ENCODE measurements at places on chromosomes 12 and 14. TPM values are rescaled to one million over a fixed set of nuclear protein-coding genes. Genes with fewer than 3 reads are reported as not detected.

The HECTD1 gene
- 163 TPM for total RNA-seq

The SERPINA12 gene
- not detected for total RNA-seq

The SIRT4 gene
- total RNA-seq: 4.0 TPM

The PIWIL1 gene
- total RNA-seq: not detected

The LRRIQ1 gene
- total RNA-seq: not detected

The MGP gene
- not detected for total RNA-seq

DNA sequence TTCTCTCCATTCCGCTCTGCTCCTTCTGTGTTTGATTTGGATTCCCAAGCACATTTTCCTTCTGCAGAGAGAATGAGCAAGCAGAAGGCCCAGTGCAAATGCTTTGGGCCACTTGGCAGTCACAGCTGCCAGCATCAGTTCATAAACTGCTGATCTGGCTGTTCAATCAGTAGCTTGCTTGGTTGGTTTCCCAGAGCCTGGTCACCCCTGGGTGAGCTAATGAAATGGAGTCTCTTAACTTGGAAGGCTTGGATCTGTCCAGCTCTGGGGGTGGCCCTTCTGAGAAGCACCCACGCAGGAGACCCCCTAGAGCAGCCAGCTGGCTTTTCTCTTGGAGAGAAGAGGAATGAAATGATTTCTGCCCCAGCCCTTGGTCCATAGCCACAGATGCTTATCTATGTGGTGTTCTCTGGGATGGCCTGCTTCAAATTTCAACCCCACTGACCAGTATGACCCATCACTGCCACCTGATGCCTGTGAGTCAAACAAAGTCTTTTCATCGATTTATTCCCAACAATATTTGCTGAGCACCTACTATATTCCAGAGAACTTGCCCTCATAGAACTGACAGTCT is 30.3 kb downstream of the FAIM2 start:
- no peaks in the 10 kb centered on the region for H3K27me3 ChIP-seq
- no peaks in the 10 kb centered on the region for H3K36me3 ChIP-seq
- no peak overlapping the region for H3K4me3 ChIP-seq
- no peaks in the 10 kb centered on the region for H3K4me1 ChIP-seq

GRCh38 chr12:128977441-128977840 is 124.2 kb downstream of the GLT1D1 start:
- DNase-seq: no peak
- H3K4me1 ChIP-seq: no peaks in the 10 kb centered on the region
- no peak overlapping the region for H3K4me3 ChIP-seq
- H3K36me3 ChIP-seq: no peaks in the 10 kb centered on the region
- no peak overlapping the region for H3K27ac ChIP-seq
- H3K27me3 ChIP-seq: no peaks in the 10 kb centered on the region

DNA sequence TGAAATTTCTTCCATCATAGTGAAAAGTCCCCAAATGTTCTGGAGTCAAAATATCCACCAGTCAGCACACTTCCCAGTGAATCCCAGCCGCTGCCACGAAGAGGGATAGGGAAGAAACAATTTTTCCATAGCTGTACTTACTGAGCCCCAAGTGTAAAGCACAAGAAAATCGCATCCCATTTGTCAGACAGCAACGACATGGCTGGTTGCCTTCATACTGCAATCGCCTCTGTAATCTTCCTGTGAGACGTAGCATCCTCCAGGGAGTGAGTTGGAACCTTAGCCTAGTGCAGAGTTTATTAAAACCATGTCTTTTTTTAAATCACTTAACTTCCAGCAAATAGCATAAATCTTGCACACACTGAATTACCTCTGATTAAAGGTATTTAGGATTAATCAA is 56.8 kb downstream of the GNG2 start:
- peaks cover 5% of the 10 kb centered on the region for H3K4me1 ChIP-seq
- no peak overlapping the region for H3K4me3 ChIP-seq
- no peak for DNase-seq
- no peaks in the 10 kb centered on the region for H3K36me3 ChIP-seq

DNA sequence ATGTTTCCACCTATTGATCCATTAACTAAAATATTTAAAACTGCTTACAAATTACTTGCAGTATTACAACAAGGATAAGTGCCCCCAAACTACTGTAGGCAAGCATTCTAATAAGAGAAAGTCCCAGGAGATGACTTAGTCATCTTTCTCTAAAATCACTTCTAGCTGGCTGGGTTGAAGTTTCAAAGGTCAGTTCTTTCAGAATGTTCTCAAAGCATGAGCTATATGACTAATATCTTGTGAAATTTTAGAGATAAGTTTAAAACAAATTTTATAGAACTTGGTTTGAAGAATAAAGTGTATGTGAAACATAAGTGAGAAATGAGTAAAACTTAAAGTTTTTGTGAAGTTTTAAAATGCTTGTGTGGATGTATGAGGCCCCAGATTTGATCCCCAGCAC is 24.3 kb upstream of the OR6J1 start:
- no peaks in the 10 kb centered on the region for H3K36me3 ChIP-seq
- H3K4me1 ChIP-seq: no peaks in the 10 kb centered on the region
- H3K27me3 ChIP-seq: no peaks in the 10 kb centered on the region
- no peak overlapping the region for H3K27ac ChIP-seq
- no peak overlapping the region for H3K4me3 ChIP-seq
- DNase-seq: no peak

DNA sequence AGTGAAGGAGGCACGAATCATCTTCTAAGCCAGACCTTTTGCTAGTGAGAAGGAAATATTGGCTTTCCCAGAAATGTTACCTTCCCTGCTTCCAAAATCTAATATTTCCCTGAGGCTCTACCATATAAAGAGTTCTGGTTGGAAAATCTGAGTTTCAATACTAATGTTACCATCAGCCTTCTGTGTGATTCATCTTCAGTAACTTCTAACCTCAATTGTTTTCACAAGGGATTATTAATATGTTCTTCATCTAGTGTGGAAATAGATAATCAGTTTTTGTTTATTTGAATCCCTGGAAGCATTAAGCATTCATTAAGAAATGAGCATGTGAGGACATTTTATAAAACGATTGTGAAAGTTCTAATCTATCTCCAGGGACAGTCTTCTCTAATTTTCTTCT is 720.9 kb downstream of the AACS start:
- H3K4me1 ChIP-seq: no peaks in the 10 kb centered on the region
- H3K4me3 ChIP-seq: no peak overlapping the region
- no peak for DNase-seq
- no peaks in the 10 kb centered on the region for H3K27me3 ChIP-seq
- H3K27ac ChIP-seq: no peak overlapping the region

DNA sequence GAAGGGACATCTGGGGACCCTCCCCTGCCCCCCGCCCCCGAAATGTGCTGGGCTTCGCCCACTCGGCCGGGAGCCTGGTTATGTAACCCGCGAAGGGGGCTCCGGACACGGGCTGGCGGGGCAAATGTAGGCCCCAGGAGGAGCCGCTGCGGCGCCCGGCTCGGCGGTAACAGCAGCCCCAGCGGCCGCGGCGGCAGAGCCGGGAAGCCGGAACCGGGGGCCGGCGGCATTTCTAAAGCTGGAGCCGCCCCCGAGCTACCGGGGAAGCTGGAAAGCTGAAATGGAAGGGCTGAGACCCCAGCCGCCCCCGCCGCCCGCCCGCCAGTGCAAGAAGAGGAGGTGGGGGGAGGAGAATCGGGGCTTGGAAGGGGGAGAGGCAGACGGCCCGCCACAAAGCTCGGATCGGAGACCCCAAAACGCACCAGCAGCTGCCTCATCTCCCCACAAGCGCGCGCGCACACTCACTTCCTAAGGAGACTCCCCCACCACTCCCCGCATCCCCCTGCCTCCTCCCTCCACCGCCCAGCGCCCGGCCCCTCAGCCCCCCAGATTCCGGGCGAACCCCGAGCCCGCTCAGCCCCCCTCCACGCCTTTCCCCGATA is 1.5 kb downstream of the KDM2B start:
- H3K4me1 ChIP-seq: peaks cover 28% of the 10 kb centered on the region
- DNase-seq: no peak

DNA sequence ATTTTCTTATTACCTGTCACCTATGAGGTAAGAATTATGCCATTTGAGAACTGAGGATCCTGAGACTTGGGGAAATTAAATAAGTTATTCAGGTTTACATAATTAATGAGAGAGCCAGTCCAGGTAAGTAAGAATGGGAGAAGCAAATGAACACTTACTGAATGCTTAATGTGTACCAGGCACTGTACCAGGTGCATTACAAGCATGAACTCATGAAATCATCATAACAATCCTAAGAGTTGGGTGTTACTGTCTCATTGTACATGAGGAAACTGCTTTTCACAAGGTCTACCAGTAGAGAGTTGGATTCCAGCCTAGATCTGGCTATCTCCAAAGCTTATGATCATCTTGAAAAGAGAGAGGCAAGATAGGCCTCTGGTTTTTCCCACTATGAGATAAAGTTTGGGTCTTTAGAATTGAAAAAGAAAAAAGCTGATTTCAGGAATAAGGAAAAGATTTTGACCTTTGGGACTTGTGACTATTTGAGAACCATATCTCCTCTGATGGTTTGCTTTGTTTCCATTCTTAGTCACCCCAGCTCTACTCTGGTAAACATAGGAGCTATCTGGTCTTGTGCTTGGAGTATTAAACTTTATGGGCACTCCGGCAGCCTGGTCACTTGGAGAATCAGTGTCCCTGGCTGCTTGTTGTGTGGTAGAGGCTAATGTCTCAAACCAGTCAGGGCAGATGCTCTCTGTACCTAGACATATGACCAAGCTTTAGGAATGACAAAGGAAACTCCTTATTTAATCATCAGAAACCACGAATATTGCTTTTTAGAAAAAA is 48.0 kb downstream of the PTHLH start:
- no peaks in the 10 kb centered on the region for H3K36me3 ChIP-seq
- no peak overlapping the region for H3K27ac ChIP-seq
- no peaks in the 10 kb centered on the region for H3K4me1 ChIP-seq
- H3K27me3 ChIP-seq: no peaks in the 10 kb centered on the region

DNA sequence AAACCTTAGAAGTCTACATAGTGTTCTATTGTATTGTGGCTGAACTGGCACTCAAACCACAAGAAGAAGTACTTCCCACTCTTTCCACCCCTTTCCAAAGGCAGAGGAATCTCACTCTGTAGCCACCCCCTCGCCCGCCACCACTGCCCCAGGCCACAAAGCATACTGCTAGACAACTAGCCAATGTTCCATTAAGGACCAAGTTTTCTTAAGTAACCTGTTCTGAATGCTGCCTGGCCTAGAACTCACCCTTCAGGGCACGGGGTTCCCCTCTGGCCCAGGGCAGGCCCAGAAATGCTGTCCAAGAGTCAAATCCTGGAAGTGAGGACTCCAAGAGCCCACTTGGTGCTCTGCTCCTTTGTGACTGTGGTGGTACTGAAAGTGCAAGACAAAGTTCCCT is 15.7 kb upstream of the PTPRO start:
- no peak overlapping the region for H3K27ac ChIP-seq
- DNase-seq: no peak
- no peaks in the 10 kb centered on the region for H3K4me1 ChIP-seq
- no peaks in the 10 kb centered on the region for H3K36me3 ChIP-seq
- no peak overlapping the region for H3K4me3 ChIP-seq
- H3K27me3 ChIP-seq: no peaks in the 10 kb centered on the region

GRCh38 chr12:39824505-39825212 is 205.1 kb upstream of the ABCD2 start:
- no peaks in the 10 kb centered on the region for H3K4me1 ChIP-seq
- no peaks in the 10 kb centered on the region for H3K36me3 ChIP-seq
- no peak overlapping the region for H3K27ac ChIP-seq
- no peak overlapping the region for H3K4me3 ChIP-seq
- no peaks in the 10 kb centered on the region for H3K27me3 ChIP-seq
- no peak for DNase-seq

DNA sequence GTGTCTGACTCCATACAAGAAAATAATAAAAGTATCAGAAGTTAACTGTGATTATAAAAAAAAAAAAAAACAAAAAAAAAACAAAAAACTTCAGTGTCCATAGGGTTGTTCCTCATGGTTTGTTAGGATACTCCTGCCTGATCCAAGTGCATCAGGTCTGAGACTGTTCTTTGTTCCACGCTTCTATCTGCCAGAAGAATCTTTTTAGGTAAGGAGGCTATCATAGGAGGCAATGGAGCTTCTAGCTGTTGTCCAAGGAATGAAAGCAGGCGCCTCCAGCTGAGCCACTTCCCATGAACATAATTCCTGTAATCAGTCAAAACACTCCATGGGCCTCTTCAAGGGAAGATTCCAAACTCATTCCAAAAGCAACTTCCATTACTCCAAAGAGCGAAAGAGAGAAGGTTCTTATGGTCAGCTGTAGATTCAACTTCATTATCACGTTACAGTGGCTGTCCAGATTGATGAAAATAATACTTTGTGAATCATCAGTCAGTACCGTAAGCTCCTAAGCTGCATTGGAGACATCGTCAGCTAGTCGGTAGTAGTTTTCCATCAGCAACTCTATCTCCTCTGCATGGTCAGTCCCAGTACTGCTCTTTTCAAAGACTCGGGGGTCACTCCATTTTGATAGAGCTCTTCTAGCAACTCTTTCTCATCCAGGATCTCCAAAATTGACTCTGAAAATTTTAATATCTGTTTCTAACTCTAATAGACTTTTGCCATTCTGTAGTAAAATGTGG is 9.7 kb downstream of the TBC1D15 start:
- no peaks in the 10 kb centered on the region for H3K36me3 ChIP-seq

- H3K4me1 ChIP-seq: peaks cover 21% of the 10 kb centered on the region
- no peak for DNase-seq
- no peak overlapping the region for H3K27ac ChIP-seq
- peaks cover 37% of the 10 kb centered on the region for H3K27me3 ChIP-seq
- H3K4me3 ChIP-seq: no peak overlapping the region
- H3K36me3 ChIP-seq: no peaks in the 10 kb centered on the region
These were observed 4.0 kb upstream of the HOTAIR start for GRCh38 chr12:53978477-53979356.

DNA sequence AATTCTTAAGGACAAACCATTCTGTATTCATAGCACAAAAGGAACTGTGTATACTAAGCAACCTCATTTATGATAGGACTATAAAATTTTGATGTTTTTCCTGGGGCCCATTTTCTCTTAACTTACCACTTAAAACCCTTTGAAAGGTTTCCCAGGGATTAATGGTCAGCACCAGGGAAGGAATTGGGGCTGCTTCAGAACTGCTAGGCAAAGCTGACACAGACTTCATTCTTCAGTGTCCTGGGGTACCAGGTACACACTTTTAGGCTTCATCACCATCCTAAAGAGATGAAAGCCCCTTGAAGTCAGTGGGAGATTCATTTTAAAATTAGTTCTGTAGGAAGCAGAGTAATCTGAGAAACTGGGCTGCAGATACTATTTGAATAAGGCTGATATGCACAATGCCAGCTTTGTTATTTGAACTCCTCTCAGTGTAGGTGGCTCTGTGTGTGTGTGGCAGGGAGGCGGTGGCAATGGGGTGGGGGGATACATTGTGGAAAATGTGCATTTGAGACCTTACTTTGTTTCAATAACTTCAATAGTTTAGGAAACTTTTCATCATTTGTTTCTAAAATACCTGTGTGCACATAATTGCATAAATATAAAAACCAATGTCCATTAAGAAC is 329.3 kb upstream of the DCN start:
- H3K27ac ChIP-seq: no peak overlapping the region
- no peaks in the 10 kb centered on the region for H3K36me3 ChIP-seq
- no peaks in the 10 kb centered on the region for H3K27me3 ChIP-seq
- no peaks in the 10 kb centered on the region for H3K4me1 ChIP-seq
- DNase-seq: no peak
